ENCODE measurements at places on chromosomes 13 and 19.

DNA sequence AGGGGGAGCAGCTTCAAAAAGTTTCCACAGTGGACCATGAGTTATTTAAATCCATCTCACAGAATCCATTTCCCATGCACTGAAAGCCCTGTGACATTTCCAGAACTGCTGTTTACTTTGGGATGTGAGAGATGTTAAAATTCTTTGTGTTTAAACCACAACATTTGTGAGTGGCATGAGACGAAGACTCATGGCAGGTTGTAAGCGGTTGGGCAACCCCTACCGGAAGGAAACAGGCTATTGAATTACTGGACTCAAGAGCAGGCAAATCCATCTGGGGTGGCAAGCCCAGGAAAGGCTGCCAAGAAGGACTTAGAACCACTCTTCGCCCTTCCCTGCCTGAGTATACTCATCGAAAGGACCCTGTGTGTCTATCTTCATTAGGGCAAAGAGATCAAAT lies 22.3 kb upstream of the CLDN10 start:
- DNase-seq: no peak

DNA sequence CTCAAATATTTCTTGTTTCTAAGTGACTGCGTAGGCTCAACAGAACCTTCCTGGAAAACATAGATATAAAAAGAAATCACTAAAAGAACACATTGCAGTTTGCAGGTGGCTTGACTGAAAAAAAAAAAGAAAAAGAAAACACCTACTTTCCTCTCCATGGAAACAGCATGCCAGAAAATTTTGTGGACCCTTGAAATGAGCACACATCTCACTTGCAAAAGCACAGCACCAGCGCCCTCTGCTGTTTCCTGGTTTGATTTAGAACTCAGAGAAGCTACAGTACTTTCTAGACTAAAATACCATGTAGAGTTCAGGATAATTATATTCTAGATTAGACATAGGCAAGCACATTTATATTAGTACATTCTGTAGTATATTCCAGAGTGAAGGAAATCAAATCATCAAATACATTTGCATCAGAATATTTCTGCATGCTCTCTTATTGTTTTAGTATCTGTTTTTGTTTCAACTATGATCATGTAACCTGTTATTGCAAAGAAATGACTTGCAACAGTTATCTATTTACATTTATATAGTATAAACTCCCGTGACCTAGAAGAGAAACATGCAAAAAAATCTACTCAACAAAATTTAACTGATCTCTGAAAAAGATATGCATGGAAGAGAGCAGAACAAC lies 22.3 kb upstream of the XPO4 start:
- DNase-seq: peak; percentile 65

- no peak for DNase-seq
These were observed 35.2 kb upstream of the ISYNA1 start for GRCh38 chr19:18473003-18473705.

DNA sequence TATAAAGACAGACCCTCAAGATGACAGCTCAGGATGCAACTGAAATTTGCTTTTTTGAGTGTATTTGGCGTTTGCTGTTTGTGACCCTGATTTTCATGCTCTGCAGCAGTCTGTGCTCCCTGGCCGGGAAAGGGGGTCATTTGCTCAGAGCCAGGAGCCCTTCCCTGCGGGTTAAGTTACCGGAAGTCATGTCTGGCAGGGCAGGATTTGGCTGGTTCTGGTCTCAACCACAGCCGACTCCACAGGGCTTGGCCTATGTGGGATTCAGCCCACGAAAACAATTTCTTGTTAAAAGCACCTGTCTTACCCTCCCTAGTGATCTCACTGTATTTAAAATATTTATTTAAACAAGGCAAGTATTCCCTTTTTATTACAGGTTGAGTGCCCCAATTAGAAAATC lies 22.6 kb downstream of the MCF2L start:
- no peak for DNase-seq

DNA sequence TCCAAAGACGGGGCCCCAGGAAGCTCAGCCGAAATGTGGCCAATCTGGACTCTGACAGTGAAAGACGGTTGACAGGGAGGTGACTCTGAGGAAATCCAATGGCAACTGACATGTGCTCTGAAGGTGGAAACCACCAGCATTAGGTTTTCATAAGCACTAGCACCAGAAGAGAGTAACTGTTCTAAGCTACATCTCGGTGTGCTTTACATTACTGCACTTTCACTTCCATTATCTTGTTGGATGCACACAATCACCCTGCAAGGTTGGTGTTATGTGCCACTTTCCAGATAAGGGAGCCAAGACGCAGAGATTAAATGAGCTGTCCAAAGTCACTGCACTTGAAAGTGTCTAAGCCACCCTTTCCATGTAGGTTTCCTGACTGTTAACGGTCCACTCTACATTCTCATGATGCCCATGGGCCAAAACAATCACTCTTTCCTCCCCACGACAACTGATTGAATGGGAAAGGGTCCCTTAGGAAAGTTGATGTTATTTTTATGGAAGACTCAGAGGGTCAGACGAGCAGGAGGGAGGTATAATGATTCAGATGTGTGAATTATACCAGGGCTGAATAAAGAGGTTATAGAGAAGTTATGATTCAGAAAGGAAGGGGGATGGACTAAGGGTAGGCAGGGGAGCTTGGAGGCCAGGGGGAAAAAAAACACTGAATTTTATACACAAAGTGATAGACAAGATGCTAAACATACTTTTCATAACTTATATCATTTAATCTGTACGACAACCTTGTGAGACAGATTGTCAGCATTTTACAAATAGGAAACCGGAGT lies 52.8 kb downstream of the RUBCNL start:
- DNase-seq: no peak

DNA sequence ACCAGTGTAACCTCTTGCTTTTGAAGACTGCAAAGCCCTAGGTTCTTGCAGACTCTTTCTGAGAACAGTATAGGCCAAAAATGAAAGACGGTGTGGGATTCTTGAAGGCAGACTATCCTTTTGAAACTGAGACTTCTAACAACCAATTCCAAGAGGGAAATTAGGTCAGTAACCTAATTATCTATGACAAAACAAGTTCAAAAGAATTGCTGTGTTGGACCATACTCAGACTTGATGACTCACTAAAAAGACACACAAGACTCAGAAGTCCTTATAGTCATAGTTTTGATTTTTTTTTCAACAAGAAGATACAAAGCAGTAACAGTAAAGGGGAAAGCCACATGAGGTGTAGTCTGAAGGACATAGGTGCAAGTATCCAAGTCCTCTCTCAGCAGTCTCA lies 624.0 kb upstream of the GPC6 start:
- DNase-seq: no peak

GRCh38 chr13:85825454-85825853 lies 26.2 kb upstream of the SLITRK6 start:
- DNase-seq: no peak

DNA sequence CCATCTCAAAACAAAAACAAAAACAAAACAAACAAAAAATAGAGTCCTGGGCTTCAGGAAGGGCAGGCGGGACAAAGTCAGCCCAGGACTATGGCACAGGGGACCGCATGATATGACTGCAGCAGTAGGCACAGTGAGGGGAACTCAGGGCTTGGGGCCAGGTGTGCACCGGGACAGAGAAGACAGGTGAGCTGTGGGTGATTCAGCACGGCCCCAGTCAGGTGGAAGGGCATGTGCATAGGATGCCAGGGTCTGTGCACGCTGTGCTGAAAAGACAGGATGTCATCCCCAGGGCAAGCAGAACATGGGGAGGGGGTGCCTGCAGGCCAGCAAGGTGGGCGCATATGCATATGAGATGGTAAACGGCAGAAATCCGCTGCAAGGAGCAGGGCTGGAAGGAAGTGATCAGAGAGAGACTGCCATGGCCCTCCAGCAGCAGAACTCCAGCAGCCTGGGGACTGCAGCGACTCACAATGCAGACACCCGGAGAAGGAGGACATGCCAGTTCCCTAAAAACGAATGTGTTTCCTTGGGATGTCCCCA lies 15.0 kb downstream of the EPS15L1 start:
- no peak for DNase-seq

GRCh38 chr13:53941588-53942190 lies 913.1 kb downstream of the OLFM4 start:
- DNase-seq: no peak

DNA sequence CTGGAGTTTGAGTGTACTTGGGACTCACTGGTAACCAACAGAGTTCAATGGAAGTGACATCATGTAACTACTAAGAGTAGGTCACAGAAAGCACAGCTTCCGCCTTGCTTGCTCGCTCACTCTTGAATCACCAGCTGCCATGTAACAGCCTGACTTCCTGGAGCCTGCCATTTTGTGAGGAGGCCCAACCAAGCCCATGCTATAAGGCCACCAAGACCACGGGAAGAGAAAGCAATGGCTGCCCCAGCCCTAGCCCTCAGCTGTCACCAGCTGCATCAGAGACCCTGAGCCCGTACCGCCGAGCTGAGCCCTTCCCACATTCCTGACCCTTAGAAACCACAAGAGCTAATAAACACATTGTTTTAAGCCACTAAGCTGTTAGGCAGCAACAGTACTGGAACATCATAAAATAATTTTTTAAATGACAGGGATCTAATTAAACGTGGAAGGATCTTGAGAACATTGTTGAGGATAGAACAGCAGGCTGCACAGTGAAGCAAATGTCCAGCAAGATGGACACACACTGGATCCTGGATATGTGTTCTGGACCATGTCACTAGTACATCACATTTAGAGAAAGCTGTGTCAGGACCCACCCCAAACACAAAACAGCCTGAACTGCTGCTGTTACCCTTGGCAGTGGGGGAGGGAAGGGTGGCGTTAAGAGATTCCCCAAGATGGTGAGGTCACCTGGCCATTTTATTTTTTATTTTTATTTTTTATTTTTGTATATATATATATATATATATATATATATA lies 21.7 kb upstream of the LDLR start:
- no peak for DNase-seq

DNA sequence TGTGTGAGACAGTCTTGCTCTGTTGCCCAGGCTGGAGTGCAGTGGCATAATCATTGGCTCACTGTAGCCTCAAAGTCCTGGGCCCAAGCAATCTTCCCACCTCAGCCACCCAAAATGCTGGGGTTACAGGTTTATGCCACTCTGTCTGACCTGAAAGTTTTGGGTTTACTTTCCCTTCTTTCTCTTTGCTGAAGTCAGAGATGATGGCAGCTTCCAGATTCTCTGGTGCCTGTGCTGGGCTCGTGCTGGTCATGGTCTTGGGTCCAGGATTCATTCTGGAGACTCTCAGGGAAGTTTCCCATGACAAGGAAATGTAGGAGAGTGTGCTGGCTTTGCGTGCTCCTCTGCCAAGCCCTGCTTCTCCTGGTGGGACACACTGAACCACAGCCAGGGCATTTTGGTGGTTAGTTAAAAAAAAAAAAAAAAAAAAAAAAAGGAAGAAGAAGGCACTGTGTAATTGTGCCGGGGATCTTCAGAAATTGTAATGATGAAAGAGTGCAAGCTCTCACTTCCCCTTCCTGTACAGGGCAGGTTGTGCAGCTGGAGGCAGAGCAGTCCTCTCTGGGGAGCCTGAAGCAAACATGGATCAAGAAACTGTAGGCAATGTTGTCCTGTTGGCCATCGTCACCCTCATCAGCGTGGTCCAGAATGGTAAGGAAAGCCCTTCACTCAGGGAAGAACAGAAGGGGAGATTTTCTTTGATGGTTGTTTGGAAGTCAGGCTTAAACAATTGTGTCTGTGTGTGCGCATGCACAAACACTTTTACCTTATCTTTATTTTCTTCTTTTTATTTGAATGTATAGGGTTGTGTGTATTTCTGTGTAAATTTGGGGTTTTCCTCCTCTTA lies at the start of gene ALOX5AP:
ALOX5AP (plus strand) TSS at position 519 of the 847 bp plus-strand sequence; CDS start at position 582, 63 bp downstream.
- no peak for DNase-seq

DNA sequence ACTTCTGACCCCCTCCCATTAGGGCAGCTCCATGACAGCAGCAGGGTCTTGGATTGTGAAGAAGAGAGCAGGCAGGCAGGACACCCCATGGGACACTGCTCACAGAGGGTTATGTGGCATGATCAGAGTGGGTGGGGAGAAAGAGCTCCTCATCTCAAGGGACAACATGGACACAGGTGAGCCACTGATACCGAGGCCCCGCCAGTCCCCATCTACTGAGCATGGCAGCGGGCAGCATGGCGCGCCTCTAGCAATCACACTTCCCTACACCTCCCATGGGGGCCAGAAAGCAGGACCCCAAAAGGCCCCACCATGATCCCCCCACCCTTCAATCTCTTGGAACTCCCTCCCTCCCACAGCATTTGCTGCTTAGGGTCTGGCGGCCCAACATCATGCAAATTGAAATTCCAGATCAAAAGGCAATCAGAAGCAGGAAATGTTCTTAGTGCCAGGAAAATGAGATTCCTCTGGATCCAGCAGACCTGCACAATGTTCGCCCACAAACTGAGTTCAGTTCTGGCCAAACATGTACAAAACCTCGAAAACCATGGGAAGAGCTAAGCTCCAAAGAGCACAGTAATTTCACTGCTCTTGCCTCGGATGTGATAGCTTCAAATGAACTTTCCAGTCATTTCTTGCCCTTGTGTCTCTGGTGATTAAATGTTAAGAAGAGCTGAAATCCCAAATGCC lies 14.8 kb downstream of the DOCK9 start:
- DNase-seq: no peak

All from HFF-Myc (cell line).